ENCODE measurements at places on chromosomes 13 and 19.

GRCh38 chr19:37929355-37929923 lies 22.4 kb downstream of the SIPA1L3 start:
- no peak for DNase-seq

DNA sequence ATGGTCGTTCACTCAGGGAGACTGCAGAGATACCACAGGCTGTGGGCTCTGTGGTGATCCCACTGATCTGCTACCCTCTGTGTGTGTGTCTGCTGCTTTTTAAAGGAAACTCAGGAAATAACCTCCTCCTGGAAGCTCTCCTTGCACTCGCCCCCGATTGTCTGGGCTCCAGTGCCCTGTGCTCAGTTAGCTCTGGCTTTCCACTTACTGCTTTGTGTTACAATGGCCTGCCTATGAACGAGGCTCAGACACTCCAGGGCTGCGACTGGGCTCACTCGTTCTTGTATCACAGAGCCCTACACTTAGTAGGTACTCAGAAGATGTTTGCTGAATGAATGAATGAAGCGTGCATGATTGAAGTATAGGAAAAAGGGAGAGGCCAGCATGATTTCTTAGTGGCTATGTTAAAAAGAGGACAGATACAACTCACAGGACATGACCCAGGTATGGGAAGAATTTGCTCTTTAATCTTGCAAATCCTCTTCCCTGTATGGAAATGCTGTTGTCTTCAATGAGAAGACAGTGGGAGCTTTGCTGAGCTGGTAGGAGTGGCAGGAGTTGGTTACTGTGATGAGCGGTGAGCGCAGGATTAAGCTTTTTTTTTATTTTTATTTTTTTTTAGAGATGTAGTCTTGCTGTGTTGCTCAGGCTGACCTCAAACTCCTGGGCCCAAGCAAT lies 26.4 kb downstream of the B3GLCT start:
- DNase-seq = no peak

GRCh38 chr13:45195421-45195820 lies 5.4 kb downstream of the KCTD4 start:
- DNase-seq = no peak

DNA sequence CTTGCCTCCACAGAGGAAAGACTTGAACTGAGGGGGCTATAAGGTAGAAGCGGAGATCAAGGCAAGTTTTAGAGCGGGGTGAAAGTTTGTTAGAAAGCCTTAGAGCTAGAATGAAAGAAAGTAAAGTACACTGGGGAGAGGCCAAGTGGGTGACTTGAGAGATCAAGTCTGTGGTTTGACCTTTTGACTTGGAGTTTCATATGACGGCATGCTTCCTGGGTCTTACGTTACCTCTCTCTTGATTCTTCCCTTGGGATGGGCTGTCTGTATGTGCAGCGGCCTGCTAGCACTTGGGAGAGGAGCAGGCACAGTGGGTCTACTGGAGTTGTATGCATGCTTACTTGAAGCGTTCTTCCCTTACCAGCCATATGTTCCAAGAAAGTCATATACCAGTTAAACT lies 1768.5 kb downstream of the PCDH9 start:
- no peak for DNase-seq

DNA sequence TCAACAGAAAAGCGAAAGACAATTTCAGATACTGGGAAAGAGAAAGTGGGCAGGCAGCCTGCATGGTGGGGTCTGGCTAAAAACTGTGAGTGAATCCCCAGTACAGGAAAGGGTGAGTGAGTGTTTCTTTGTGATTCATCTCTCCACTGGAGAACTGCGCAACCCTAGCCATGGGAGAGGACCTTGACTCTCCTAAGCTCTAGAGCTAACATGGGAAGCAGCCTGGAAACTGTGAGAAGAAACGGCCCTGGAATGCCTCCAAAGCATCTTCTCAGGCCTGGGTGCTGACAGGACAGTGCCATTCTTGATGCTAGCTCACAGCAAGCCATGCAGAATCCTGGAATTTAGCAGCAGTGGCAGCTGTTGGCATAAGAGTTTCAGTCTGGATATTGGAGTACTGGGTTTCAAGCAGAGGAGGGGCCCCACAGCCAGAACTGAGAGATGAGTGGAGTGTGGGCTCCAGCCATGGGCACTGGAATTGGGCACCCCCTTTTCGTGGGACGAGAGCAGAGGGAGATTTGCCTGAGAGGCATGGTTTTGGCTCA lies 18.7 kb upstream of the SLAIN1 start:
- no peak for DNase-seq

DNA sequence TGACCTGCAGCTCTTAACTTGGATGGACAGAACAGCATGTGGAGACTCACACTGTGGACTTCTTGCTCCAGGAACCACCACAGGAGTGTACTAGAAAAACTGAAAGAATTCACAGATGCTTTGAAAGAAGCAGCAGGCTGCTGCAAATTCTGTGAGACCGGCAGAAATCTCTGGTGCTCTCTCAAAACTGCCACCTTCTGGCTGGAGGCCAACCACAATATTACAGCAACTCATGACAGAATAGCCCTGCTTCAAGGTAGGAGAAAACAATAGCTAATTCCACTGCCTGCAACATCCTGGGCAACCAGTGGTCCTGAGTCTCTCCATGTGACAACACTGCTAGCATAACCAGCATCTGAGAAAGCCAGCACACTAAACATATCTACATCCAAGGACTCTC lies 26.9 kb downstream of the CDK8 start:
- no peak for DNase-seq

DNA sequence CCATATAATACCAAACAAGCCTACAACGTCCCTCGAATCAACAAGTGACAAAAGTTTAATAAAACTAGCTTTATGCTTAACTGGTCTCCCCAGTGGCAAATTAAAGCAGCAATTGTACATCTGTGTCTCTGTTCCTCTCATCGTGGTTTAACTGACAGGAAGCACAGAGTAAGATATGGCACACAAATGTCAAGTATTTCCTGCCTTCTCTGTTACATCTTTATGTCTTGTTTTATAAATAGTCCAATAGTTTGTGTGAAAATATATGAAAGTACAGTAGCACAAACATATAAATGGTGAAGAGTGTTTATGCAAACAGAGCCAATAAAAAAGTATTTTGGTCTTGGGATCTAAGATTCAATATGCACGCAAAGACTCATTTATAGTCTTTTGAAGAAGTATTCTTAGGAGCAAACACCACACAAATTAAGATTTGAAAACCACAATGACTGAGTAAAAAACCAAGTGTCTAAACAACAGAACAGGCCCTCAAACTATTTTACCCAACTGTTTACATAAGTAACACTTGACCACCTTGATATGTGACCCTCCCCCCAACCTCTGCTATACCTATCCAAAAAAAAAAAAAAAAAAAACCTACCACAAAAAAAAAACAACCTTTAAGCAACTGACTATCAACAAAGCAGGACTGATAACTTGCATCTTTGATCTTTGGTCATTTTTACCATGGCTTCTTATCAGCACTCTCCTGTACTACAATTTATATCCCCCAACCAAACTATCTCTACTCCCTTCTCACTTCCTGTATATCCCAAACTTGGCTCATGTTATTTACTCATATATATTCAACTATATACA lies 14.0 kb downstream of the ELF1 start:
- DNase-seq = no peak

DNA sequence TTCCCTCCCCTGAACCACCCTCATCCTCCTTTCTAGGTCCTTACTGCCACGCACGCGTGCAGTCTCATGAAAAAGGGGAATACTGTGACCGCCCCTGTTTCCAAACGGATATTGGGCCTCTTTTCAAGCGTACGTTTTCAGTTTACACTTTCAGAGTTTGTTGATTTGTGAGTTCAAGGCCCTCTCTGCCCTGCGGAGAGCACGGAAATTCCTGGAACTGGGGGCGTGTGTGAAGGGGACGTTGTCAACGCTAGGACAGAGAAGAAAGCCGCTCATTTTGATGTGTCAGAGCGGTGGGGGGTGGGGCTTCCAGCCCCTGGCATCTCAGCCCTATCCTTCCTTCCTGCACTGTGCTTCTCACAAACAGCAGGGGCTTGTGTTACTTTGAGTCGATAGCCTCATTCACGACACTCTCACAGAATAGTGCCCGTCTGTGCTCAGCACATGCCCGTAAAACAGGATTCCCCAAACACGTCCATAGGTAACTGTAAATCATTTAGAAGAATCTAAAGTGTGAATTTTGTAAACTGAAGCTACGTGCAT lies 137.6 kb upstream of the PEG3 start:
- no peak for DNase-seq

DNA sequence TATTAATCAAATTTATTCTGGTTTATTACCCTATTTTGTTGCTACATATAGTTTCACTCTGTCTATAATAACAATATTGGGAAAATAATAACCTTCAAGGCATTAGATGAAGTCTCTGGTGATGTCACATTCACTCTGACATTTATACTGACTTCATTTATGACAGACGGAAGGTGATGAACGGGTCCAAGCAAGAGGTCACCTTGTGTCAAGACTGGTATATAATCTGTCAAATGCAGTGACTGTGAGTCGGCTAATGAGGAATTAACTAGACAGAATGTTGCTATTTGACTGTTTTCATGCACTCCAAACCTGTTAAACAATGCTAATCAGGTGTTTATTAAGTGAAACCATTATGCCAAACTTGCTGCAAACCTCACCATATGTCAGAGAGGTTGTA lies 800.5 kb upstream of the KLHL1 start:
- DNase-seq = no peak

- DNase-seq = no peak
These were observed 169.5 kb upstream of the UFM1 start for GRCh38 chr13:38180126-38180525.

- DNase-seq = peak; percentile 76
These were observed 3.9 kb upstream of the ZNF135 start for GRCh38 chr19:58054901-58055874.

DNA sequence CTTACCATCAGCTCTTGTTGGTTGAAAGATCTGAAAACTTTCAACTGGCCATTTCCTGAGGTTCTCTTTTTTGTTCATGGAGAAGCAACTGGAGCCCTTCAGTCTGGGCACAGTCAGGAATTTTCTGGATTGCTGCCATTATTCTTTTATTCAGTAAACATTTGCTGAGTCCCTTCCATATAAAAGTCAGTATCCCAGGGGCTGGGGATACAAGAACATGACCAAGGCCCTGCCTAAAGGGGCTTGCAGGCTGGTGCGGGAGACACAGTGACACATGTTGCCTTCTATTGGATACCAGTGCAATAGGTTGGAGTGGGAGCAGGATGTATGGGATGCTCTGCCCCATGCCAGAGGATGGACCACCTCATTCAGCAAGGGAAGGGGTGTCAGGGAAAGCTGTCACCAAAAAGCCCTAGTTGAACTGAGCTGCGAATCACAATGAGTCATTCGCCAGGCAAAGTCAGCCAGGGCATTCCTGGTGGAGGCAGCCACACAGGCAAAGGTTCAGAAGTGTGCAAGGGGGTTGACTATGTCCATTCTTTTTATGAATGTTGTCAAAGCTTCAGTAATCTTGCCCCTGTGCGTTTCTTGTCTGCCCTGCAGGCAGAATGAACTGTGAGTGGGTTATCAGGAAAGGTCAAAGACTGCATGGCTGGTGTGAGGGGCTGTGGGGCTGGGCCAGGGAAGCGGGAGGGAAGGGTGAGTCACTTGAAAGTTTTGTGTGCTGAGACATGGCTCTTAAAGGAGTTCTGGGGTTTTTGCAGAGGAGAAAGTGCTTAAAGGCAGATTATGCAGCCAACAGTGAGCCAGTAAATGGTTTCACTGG lies 395.9 kb downstream of the KCNRG start:
- DNase-seq = no peak

DNA sequence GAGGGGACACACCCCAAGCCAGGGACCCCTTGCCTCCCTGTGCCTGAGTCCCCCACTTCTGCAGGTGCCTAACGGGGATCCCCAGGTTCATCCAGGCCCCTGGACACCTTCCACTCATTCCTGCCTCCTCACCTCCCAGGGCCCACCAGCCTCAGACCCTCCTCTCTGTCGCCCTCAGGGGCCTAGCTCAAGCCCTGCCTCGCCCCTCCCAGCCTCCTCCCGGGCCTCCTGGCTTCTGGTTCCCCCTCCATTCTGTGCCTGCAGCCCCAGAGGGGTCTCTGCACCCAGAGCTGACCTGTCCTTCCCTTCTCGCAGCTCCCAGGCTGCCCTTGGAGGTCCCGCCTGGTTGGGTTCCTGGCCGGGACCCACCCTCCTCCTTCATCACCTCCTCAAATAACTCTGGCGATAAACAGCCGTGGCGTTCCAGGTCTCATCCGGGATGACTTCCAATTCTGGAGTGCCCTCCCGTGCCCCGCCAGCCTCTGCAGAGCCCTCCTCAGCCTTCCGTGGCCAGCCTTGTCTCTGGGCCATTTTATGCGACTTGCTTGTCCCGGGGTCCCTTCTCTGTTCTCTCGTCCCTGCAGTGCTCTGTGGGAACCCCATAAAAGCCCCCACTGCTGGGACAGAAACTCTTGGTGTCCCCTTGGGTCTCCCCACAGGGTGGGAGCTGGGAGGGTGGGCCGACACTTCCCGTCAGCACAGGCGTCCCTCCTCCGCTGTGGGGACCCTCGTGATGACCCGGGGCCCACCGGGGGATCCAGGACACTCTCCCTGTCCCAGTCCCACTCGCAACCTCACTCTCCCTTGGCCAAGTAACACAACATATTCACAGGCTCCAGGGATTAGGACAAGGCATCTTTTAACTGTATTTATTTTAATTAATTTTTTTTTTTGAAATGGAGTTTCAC lies 9.2 kb downstream of the JOSD2 start:
- DNase-seq = no peak

DNA sequence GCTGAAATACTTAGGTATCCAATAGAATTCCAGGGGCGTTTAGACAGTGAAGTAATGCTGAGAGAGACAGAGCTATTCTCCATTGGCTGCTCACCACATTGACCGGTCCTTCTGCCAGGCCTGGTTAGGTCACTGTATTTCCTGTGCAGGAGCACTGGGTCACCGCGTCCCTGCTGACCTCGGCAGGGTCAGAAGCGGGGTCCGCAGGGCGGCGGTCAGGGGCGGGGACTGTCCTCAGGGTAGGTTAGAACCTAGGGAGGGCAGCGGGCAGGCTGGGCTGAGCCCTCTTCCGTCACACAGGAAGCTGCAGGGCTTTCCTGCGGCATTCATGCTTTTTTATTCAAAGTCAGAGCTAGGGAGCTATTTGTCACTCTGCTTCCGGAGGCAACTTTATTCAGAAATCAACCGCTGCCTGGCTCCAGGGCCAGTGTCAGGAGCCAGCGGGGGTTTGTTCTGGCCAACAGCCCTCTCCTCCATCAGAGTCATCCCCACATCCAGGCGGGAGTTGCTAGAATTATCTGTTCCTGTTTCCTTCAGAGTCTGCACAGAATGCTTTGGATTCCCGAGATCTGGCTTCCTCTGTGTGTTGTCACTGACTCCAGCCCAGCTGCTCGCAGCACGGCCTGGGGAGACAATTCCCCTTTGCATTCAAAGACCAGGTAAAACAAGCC lies 81.2 kb upstream of the WASF3 start:
- DNase-seq = peak; percentile 51
